AG08395 (cell line): ENCODE measurements at places on chromosomes 16 and 17.

- DNase-seq = no peak
These were observed 3.7 kb upstream of the HCRT start for GRCh38 chr17:42188749-42189650.

DNA sequence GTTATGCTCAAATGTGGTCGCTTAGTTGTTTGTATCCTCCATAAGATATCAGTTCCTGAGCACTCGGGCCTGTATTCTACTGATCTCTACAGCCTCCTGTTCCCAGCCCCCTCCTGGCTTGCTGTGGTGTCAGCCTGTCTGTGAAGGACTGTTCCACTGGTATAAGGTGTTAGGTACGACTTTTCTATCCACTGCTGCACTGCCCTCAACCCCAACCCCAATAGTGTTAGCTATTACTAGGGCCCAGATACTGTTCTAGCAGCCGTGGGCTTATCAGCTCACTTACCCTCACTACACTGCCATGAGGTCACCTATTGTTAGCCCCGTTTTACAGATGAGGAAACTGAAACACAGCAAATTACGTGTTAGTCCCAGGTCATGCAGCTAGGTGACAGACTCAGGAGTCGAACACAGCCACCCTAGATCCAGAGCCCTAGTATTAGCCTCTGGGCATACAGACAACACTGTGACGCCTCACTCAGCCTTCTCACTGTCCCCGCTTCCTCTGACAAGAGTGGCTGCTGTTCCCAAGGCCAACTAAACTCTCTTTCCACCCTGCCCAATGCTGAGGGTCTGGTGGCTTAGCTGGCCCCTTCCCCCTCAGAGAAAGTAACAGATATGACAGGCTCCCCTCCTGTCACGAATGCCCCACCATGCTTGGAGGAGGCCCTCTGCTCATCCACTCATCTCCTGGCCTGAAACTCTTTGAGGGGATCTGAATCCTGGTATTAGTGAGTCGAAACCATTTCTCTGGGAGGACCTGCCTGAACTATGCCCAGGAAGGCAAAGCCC, 25.6 kb upstream of the ZNF652 start:
- no peak for DNase-seq

GRCh38 chr17:2319051-2319450, 15.3 kb downstream of the SRR start:
- no peak for DNase-seq

DNA sequence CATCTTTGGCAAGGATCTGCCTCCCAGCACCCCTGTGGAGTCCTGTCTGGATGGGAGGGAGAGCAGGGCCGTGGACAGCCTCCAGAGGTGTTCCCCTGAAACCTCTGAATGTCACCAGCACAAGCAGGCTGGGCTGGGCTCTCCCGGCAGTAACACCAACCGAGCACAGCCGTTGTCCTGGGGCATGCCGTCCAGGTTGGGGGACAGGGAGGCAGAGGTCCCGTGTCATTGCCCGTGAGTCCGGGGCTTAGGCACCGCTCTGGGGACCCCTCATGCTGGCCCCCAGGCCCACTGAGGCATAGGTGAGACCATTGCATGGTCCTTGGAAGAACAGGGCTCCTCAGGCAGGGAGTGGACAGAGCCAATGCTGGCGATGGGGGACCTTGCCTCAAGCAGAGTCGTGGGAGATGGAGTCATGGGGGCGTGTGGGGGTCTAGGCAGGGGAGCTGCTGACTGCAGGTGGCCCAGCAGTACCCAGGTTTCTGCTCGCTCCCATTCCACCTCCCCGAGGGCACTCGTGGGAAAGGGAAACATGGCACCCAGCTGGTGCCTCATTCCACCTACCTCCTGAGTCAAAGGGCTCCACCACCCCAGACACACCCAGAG, 17.5 kb downstream of the ENDOV start:
- no peak for DNase-seq

- DNase-seq = no peak
These were observed 17.6 kb upstream of the PVALEF start for GRCh38 chr17:81147701-81148100.
